ENCODE measurements at places on chromosomes 5 and 9. TPM values are rescaled to one million over a fixed set of nuclear protein-coding genes. Genes with fewer than 3 reads are reported as not detected.

GRCh38 chr9:5851445-5851844, 18.5 kb upstream of the ERMP1 start:
- H3K4me3 ChIP-seq = no peak overlapping the region
- no peak for DNase-seq
- H3K36me3 ChIP-seq = no peaks in the 10 kb centered on the region
- H3K27me3 ChIP-seq = no peaks in the 10 kb centered on the region

The NKD2 gene
- 4.7 TPM for total RNA-seq

DNA sequence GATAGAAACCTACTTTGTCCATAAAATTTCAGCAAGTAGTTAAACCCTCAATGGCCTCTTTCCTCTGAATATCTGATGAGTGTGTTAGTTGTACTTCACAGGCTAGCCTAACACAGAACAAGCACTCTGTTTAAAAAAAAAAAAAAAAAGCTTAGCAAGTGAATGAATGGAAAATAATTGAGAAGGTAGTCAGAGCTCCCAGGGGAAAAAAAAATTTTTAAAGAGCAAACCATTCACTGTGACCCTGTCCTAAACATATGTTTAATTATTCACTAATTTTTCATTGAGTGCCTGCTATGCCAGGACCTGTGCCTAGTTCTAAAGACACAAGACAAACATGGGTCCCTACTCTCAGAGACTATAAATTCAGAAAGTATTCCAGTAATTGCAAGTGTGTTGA, 69.3 kb downstream of the SH3RF2 start:
- no peaks in the 10 kb centered on the region for H3K27me3 ChIP-seq
- H3K4me3 ChIP-seq = no peak overlapping the region
- H3K4me1 ChIP-seq = peaks cover 4% of the 10 kb centered on the region
- no peaks in the 10 kb centered on the region for H3K36me3 ChIP-seq

DNA sequence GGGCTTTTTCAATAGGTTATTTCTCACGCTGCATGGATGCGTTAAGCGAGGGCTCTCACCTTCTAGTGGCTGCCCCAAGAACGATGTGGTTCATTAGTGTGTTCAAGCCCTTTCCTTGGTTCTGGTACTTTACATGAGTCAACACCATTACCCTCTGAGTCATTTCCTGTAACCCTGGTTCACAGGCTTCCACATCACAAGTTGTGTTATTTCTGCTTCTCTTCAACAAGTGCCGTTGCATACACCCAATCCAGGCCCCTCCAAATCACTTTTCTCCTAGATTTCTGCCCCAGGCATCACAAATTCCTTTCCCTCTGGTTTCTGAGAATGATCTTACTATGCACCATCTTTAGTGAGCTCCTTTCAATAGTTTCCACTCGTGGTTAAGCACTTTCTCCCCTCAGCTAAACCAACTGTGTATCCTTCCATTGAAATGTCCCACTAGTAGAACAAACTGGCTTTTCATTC, 69.5 kb upstream of the RAD23B start:
- H3K4me1 ChIP-seq = no peaks in the 10 kb centered on the region
- no peaks in the 10 kb centered on the region for H3K27me3 ChIP-seq
- H3K36me3 ChIP-seq = no peaks in the 10 kb centered on the region
- H3K4me3 ChIP-seq = no peak overlapping the region
- DNase-seq = no peak

The DDX4 gene
- 0.09 TPM for total RNA-seq

GRCh38 chr9:97176206-97176605, 131.3 kb upstream of the CCDC180 start:
- H3K36me3 ChIP-seq = no peaks in the 10 kb centered on the region
- DNase-seq = no peak
- H3K27me3 ChIP-seq = no peaks in the 10 kb centered on the region
- H3K4me3 ChIP-seq = no peak overlapping the region
- H3K27ac ChIP-seq = no peak overlapping the region

- H3K36me3 ChIP-seq = no peaks in the 10 kb centered on the region
- no peak for DNase-seq
- H3K27me3 ChIP-seq = no peaks in the 10 kb centered on the region
- H3K4me1 ChIP-seq = peaks cover 12% of the 10 kb centered on the region
- no peak overlapping the region for H3K4me3 ChIP-seq
Measured at GRCh38 chr5:16735101-16736060, 118.6 kb upstream of the RETREG1 start.

The TLE1 gene
- total RNA-seq = 17.5 TPM

The HSPB3 gene
- not detected for total RNA-seq

GRCh38 chr9:18379073-18379811, 94.7 kb upstream of the ADAMTSL1 start:
- H3K27me3 ChIP-seq = no peaks in the 10 kb centered on the region
- no peak overlapping the region for H3K4me3 ChIP-seq
- no peak overlapping the region for H3K27ac ChIP-seq
- no peaks in the 10 kb centered on the region for H3K36me3 ChIP-seq

GRCh38 chr5:79392776-79393175, 121.2 kb downstream of the HOMER1 start:
- H3K4me3 ChIP-seq = no peak overlapping the region
- no peak for DNase-seq
- no peaks in the 10 kb centered on the region for H3K27me3 ChIP-seq
- no peaks in the 10 kb centered on the region for H3K36me3 ChIP-seq
- no peak overlapping the region for H3K27ac ChIP-seq

- H3K4me3 ChIP-seq = no peak overlapping the region
- no peak overlapping the region for H3K27ac ChIP-seq
- no peak for DNase-seq
- no peaks in the 10 kb centered on the region for H3K36me3 ChIP-seq
- no peaks in the 10 kb centered on the region for H3K4me1 ChIP-seq
- no peaks in the 10 kb centered on the region for H3K27me3 ChIP-seq
Measured at GRCh38 chr9:7937761-7938491, 138.3 kb upstream of the DMAC1 start.

DNA sequence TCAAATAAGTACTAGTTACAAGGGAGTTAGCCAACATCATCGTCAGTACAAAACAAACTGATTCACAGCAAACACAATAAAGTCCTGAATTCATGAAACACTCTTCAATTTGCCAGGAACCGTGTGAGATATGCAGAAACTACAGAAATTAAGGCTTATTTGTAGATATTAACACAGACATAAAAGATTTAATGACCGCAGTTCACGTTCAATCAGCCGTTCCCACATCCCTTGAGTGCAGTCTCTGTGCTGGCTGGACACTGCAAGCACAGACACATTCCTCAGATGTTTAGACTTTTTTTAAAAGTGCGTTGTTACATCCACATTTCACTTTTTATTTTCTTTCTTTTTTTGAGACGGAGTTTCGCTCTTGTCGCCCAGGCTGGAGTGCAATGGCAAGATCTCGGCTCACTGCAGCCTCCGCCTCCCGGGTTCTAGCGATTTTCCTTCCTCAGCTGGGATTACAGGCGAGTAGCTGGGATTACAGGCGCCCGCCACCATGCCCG, 566 bp upstream of the CEP78 start:
- no peaks in the 10 kb centered on the region for H3K4me1 ChIP-seq
- no peaks in the 10 kb centered on the region for H3K27me3 ChIP-seq
- H3K36me3 ChIP-seq = no peaks in the 10 kb centered on the region
- peak overlapping the region; percentile 81 for H3K27ac ChIP-seq

GRCh38 chr5:133729800-133730199, 117.5 kb upstream of the FSTL4 start:
- DNase-seq = no peak
- H3K36me3 ChIP-seq = no peaks in the 10 kb centered on the region
- no peak overlapping the region for H3K27ac ChIP-seq
- H3K4me1 ChIP-seq = no peaks in the 10 kb centered on the region
- no peaks in the 10 kb centered on the region for H3K27me3 ChIP-seq
- H3K4me3 ChIP-seq = no peak overlapping the region

The TOR1A gene
- 13.3 TPM for total RNA-seq

The GPR151 gene
- not detected for total RNA-seq

DNA sequence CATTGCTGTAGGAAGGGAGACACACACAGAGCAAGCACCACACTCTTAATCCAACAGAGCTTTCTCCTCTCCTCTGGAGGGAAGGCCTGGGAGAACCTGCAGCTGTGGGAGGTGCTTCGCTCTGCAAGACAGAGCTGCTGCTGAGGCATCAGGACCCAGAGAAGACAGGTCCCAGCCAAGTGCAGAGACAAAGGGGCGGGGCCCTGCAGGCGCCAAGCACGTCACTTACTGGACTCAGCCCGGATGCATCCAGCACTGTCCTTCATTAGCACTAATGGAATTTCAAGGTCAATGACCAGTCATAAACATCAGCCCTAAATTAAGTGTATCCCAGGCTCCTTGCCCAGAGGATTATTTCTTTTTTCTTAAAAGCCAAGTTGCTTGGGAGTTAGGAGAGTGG, 337.1 kb upstream of the PANK3 start:
- no peak overlapping the region for H3K4me3 ChIP-seq
- H3K36me3 ChIP-seq = no peaks in the 10 kb centered on the region
- H3K27ac ChIP-seq = no peak overlapping the region
- H3K4me1 ChIP-seq = peaks cover 5% of the 10 kb centered on the region
- DNase-seq = no peak

The PCDHA8 gene
- total RNA-seq = 0.14 TPM

The LOX gene
- total RNA-seq = 1.2 TPM

Measured in pancreas (tissue), 10 donors.